ENCODE measurements at places on chromosomes 1 and 21.

DNA sequence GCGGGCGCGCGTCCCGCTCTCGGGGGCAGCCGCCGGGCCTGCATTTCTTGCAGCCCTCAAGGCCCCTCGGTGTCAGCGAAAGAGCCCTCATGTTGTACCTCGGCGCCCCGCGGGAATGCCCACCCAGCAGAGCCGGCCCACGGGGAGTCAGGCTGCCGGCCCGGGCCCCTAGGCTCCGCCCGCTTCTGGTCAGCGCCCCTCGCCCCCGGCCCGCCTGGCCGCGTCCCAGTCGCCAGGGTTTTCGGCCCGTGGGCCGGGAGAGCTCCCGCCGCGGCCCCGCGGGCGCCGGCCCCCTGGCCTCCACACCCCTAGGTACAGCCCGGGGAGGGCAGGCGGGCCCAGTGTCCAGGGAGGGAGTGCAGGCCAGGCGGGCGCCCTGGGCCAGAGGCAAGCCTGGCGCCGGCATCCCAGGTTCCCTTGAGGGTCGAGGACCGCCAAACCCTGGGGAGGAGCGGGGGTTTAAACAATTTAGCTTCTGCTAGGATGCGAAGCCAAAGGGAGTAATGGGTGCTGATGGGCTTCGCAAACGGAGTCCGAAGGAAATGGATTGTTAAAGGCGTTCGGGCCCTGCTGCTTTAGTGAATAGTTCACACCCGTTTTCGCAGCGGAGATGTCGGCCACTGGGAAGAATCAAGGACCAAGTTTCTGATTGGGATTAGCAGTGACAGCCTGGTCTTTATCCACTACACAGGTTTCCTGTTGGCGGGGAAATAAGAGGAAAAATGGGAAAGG lies 486 bp upstream of the KCNA3 start:
- no peak for DNase-seq

DNA sequence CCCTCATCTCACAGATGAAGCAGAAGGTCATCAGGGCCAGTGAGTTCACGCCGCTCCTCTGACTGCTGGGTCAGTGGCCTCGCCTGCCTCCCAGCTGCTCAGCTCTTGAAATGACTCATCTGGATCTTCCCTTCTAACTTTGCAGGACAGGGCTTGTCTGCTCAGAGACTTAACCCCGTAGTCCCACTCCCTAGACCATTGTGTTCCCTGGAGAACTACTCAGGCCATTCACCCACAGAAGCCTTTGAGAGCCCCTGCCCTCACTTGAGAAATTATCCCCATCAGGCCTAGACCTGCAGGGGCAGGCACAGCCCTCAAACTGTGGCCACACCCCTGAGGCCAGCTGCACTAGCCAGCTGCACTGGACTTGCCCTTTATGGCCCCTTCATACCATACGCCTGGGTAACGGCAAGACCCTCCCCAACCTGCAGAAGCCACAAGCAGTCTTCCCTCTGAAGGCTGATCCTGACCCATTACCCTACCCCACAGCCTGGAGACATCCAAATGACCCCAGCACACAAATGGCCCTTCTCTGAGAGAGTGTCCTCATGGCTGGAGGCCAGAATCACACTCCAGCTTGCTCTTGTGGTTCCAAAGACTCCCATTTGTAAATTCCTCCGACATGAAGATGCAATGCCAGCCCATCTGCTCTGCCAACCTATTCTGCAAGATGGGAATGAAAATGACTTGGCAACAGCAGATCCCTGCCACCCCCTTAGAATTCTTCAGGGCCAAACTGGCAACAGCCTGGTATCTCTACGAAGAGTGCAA lies 33.2 kb downstream of the RCSD1 start:
- no peak for DNase-seq

DNA sequence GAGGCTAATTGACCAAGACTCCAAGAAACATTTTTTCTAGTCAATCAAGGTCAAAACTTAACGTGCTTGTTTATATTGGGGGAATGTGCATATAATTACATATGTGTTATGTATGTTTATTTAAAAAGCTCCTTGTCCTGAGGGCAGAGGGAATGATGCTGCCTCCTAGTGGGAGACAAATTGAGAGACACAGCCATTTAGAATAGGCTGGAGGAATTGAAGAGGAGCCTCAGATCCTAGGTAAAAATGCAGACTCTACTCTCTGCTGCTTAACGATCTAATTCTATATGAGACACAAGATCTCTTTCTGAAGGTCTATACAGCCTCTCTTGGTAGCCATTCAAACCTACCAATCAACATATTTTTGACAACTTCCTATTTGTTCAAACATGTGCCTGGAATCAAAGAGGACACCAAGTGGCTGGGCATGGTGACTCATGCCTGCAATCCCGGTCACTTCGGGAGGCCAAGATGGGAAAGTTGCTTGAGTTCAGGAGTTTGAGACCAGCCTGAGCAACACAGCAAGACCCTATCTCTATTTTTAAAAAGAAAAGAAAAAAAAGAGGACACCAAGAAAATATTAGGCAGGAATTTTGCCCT lies 136.6 kb upstream of the ZNF648 start:
- DNase-seq: peak; percentile 12

GRCh38 chr1:119046785-119047438 lies 58.8 kb upstream of the TBX15 start:
- no peak for DNase-seq

- DNase-seq: no peak
These were observed 506 bp upstream of the SRP9 start for GRCh38 chr1:225777058-225777582.

GRCh38 chr21:25370311-25370744 lies 237.0 kb downstream of the MRPL39 start:
- no peak for DNase-seq

DNA sequence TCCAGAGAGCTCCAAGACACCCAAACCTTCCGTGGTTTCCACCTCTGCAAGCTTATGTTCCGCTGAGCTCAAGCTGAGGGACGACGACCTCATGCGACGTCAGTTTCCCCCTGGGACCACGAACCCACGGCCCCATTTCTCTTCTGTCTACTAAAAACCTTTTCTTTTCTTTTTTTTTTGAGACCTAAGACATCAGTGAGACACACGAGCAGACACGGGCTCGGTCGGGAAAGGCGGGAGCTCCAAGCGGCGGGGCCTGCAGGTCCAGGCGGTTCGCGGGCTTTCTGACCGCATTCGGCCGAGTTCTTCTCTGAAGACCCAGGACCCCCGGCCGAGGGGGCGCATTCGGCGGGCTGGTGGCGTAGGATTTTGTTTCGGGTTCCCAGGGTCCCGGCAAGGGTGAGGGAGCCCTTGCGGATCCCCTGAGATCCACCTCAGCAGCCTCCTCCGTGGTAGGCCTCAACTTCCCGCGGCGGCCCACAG lies 402 bp downstream of the C21orf58 start:
- DNase-seq: no peak

- peak; percentile 77 for DNase-seq
These were observed 2.4 kb downstream of the KRTAP10-2 start for GRCh38 chr21:44548922-44549321.

DNA sequence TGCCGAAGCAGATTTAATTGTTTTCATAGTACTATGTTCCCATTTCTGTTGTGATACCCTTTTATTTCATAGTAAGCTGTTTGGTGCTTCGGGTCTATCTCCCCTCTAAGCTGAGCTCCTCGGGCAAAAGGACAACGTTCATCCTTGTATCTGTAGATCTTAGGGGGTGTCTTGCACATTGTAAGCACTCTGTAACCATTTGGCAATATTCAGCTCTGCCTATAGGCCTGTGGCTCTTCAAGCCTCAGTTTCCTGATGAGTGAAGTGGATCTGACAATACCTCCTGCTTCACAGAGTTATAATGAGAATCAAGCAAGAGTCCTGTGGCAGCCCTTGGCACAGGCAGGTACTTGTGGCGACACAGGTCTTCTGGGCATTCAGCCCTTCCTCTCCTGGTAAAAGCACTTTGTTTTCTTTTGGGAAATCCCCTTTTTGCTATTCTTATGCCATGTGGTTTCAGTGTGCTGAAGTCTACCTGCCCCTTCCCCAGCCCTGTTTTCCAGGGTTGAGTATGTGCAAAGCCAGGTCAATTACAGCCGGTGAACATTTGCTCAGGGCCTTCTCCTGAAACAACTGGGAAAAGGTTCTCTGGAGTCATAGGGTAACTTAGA lies 8.5 kb upstream of the EXO1 start:
- no peak for DNase-seq

GRCh38 chr1:239233626-239234025 lies 152.7 kb upstream of the CHRM3 start:
- DNase-seq: no peak

DNA sequence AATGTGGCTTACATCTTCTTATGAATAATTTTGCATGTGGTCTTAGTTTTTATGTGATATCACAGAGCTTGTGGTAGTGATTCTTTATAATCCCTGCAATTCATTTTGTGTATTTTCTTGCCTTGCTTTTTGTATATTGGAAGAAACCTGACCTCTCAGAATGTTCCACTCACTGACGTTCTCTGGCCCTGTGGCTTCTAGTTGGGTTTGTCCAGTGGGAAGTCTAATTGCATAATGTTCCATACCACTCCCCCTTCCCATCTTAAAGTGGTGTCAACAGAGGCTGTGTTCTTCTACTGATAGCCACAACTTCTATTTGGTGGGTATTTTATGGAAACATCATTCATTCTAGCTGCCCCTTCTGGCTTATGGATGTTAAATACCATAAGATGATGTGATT lies 225.3 kb downstream of the BACH1 start:
- no peak for DNase-seq

- no peak for DNase-seq
These were observed 28.3 kb downstream of the ROR1 start for GRCh38 chr1:63802109-63802508.

DNA sequence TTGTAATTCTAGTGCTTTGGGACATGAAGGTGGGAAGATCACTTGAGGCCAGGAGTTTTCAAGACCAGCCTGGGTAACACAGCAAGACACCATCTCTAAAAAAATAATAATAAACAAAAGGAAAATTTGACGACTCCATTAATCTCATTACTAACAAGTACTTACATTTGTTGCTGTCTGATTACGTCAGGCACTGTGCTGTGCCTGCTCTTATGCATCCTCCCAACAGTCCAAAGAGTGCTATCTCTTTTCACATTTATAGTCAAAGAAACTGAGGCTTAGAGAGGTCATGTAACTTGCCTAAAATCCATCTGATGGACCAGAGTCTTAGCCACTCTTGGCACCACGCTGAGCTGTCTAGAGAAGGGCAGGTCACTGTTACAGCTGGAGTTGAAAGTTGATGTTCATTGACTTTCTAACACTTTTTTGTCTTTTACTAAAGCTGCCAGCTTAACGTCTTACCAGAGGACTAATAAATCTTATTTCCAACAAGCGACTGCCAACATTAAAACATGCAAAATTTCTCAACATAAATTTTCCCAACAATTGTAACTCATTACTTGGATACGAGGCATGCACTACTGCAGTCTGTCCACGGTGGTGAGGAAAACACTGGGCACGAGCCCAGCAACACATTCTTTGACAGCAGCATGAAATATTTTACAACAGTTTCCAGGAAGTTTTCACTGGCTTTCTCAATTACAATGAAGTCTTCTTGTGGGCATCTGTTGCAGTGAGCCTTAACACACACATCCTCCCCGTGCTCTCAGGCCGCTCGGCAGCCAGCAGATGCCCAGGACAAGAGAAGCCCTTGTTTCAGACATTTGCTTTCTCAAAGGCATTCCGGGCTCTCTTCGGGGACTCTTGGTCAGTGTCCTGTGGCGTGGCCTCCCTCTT lies 262.9 kb upstream of the PROX1 start:
- no peak for DNase-seq

DNA sequence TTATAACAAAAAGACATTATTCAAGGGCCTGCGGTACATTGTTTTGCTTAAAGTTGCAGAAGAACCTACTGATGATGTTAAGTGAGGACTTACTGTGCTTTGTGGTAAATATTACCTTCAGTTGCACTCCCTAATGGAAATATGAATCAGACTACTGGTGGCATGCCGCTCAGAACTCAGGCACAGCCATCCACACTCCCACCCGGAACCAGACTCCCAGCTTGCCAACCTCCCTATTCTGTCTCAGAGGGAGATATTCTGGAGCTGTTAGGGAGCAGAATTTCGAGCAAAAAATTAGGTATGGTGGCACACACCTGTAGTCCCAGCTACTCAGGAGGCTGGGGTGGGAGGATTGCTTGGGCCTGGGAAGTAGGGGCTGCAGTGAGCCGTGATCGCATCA lies 13.1 kb downstream of the PGBD5 start:
- no peak for DNase-seq

DNA sequence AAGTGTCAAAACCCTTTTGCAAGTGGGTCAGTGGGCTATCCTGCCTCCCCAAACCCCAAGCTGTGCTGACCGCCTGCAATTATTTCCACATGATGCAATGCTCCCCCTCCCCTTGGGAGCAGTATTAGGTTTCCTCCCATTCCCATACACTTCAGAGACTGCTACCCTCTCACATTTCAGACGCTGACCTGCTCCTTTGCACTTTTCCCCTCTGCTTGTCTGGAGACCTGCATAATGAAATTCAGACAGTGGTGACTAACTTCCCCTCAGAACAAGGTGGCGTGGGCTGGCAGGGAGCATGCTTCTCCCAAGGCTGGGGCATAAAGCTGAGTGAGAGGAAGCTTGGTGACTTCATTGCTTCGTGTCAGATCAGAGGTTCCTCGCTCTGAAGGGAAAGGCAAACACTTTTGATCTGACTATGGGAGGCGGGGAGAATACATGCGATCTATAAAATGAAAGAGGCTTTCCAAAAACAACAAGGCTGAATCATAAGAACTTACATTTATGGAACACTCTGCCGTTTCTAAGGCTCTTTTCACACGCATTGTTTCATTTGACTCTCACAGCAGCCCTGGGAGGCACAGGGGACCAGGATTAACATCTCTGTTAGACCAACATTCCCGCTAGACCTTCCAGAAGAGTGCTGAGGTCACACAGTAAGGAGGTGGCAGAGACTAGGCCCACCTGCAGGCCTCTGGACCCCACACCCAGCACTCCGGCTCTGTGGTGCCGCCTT lies 27.5 kb upstream of the ROR1 start:
- no peak for DNase-seq

DNA sequence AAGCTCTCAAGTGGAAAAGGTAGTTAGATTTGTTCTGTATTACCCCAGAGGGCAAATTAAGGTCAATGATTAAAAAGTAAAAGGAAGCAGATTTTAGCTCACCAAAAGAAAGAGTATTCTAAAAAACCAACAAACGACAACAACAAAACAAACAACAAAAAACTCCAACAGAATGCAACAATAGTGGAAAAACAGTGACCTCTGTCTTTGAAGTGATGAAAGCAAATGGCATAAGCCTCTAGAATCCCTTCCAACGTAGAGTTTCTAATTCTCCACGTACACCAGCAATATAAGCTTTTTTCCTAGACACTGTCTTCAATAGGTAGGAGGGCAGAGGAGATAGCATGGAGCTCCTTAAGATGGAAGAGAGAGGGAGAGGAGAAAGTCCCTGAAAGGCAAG lies 359.1 kb downstream of the TTLL7 start:
- DNase-seq: no peak

DNA sequence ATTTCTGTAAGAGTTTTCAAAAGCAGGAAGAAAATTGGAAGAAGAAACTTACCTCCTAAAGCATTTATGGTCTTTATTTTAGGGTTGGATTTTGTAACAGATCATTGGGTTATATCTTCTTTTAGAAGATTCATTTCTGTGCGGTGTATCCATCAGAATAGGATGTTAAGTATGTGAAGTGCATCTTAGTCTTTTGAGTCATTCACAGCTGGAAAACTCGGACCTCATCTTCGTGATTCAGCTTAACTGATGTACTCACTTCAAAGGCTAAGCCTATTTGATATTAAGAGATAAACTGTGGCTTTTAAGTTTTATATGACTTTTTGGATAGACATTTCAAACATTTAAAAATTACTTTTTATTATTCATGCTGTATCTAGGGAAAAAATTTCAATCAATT lies 56.3 kb downstream of the GIPC2 start:
- no peak for DNase-seq

- no peak for DNase-seq
These were observed 228.1 kb upstream of the CAMK1G start for GRCh38 chr1:209355415-209355814.

GRCh38 chr21:27480841-27481261 lies 514.0 kb upstream of the ADAMTS5 start:
- DNase-seq: no peak
